Esophagus muscularis mucosa (tissue), 4 donors: ENCODE measurements at places on chromosomes 3 and 15. TPM values are rescaled to one million over a fixed set of nuclear protein-coding genes. Genes with fewer than 3 reads are reported as not detected.

MKRN3 gene
- total RNA-seq: 0.65 TPM

DNA sequence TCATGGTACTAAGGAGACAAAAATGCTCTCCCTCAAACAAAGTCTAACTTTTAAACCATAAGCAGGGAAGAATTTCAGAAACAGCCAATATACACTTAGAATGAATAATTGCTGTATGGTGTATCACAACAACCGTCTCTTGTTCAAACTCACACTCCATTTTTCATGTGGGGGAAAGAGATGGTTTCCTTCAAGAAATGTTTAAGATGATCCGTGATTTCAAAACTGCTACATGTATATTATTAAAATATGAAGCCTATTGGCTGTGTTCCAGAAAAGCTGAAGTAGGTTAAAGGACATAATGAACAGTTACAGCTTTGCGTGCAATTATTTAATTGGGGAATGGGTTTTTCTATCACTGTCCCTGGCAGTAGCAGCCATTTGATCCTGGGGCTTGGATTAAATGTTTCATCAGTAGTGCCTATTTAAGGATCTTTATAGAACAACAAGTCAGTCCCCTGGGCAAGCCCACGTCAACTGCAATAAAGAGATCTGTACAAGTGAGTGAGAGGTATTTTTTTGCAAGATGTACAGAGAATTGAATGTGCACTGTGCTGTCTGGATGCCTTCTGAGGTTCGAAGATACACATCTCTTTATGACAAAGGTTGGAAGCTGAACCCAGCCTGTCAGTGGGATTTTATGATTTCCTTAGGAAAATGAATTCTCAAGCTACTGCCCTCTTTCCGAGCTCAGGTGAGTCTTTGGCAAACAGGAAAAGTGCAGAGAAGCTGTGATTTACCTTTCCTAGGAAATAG is 337.2 kb upstream of the RARB start:
- no peak for DNase-seq

GRCh38 chr15:29675791-29676301 is 146.4 kb downstream of the TJP1 start:
- DNase-seq: no peak

DNA sequence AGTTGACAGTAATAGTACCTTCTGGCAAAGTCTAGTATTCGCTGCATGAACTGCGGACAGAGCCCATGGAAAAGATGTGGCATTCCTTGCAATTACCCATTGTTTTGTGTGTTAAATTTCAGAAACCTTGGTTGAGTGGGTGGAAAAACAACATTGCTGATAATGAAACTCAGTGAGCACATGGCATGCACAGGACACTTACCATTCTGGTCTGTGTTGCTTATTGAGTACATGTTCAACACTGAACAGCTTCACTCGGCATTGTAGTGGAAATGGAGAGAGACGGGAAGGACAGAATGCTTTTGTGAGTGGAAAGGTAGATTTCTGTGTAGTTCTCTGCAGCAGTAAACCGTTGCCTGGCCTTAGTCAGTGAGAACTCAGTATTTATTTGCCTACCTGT is 165.3 kb downstream of the FNDC3B start:
- no peak for DNase-seq

DNA sequence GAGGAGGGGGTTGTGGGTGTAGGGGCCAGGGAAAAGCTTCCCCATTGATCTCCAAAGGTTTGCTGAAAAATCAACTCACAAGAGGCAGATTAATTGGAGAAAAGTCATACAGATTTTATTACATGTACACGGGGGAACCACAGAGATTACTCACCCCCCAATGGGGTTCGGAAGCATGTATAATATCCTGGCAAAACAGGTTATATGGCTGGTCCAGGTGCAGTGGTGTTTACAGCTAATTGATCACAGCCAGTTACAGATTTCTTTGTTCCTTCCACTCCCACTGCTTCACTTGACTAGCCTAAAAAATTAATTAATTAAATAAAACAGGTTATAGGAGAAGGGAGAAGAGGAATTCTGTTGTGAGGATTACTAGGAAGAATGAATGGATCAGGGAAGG is 22.4 kb downstream of the PRKCI start:
- no peak for DNase-seq

DNA sequence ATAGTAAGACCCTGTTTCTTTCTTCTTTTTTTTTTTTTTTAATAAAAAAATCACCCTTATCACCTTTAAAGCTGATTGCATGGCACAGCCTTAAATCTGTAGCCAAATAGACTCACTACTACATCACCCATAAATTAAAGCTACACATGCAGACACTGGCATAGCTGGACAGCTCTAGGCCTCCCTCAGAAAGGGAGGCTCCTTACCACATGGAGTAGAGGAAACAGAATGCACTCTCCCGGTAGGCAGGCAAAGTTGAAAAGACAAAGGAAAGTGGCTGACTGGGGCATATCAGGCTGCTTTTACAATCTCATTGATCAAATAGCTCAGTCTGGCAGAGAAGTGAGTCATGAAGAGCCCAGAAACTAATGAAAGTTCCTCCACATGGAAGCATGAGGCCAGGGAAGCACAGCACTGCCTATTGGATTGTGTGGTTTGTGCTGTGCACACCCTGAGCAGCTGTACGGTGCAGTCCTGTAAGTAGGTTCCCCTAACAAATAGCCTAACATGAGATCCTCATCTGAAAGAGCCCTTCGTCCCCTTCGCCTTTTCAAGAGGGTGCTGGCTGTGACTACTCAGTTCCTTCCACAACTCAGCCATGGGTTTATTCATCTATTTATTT is 32.7 kb upstream of the FAM98B start:
- DNase-seq: no peak
